ENCODE measurements at places on chromosomes 3 and 15. TPM values are rescaled to one million over a fixed set of nuclear protein-coding genes. Genes with fewer than 3 reads are reported as not detected.
A peak's percentile ranks its signal among the peaks of the same experiment; 100 is the strongest.

Gene NKIRAS1
- 5.3 TPM for total RNA-seq

Gene RCCD1
- 21.5 TPM for total RNA-seq

Gene CD200R1
- 1.8 TPM for total RNA-seq

Gene RBSN
- total RNA-seq: 36.8 TPM

Gene THSD4
- total RNA-seq: 46.2 TPM

Gene CA12
- 141 TPM for total RNA-seq

Gene UPK1B
- not detected for total RNA-seq

Gene ALG1L2
- total RNA-seq: 2.5 TPM

Gene HTR3E
- total RNA-seq: 0.16 TPM

Gene IL16
- 6.2 TPM for total RNA-seq

Gene CD96
- total RNA-seq: 4.1 TPM

Gene ECT2
- 14.9 TPM for total RNA-seq

Gene PLSCR1
- 264 TPM for total RNA-seq

Gene TRH
- total RNA-seq: not detected

Gene RETNLB
- 51.3 TPM for total RNA-seq

DNA sequence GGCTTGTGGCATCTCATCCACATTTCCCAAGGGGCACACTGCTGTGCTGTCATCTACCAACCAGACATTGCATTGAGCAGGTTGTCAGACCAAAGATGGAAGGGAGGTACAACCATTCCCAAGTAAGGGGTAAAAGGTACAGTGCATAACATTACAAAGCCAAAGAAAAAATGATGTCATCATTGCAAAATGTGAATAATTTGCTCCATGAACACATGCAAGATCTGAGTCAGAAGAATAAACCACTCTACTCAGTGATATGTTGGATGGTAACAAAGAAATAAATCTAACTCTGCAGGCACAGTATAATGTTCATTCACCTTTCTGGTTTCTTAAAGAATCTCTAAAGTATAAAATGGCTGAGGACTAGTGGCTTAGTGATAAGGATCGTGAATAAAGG lies 202.7 kb downstream of the MAGI1 start:
- DNase-seq: no peak

GRCh38 chr3:54549607-54550220 lies 378.1 kb downstream of the LRTM1 start:
- DNase-seq: no peak

GRCh38 chr3:44509393-44509921 lies 32.0 kb upstream of the ZNF445 start:
- DNase-seq: no peak

- DNase-seq: no peak
Observed at GRCh38 chr3:60890226-60890625, 361.0 kb downstream of the FHIT start.

DNA sequence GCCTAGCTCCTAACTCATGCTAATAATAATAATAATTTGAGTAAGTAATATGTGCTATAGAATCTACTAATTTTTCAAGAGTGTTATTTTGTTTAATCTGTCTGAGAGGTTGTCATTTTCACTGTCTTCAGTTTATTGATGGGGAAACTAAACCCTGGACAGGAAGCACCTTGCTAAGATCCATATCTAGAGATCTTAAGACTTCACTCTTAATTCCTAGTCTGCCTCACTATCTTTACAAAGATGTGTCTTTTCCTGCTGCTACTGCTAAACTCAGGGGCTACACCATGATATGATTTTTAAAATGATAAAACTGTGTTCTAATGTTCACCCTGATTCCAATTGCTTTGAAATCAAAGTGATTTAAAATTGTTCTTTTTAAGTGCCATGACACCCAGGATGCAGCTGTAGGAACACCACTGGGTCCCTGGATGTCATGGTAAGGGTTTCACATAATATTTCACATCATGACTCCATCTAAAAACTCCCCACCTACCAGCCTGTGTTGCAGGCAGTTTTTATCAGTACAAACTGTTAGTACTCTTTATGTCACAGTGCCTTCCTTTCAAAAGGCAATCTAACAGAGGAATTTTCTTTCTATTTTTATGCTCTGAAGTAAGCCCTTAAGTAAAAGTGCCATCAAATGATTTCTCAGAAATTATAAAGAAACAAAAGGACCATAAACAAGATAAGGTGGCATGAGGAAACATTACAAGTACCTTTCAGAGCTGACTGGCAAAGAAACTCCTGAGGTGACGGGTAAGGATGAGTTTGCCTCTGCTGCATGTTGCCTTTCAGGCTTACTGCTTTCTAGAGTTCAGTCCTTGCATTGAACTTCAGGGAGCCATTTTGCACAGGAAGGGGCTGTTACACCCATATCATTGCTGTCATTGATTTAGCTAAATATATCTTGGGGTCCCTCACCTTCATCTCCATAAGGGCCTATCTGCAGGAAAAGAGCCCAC lies 160.1 kb upstream of the SATB1 start:
- DNase-seq: no peak

DNA sequence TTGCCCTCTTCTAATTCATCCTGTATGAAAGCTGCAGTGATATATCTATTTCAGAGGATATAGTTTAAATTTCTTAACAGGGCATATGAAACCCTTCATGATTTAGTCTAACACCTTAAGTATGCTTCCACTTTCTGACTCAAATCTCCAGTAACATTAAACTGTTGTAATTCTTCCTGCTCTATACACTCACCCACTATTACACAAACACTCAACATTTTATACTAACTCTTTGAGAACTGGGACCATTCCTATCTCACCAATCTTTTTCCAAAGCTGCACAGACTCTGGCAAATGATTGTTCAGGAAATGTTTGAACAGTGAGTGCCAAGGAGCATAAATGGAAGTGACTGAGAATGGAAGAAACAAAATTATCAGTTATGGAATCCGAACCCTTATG lies 560.4 kb upstream of the DPPA4 start:
- no peak for DNase-seq

GRCh38 chr3:156397534-156397933 lies 157.4 kb downstream of the SSR3 start:
- DNase-seq: no peak

GRCh38 chr3:188058569-188059184 lies 95.3 kb upstream of the LPP start:
- no peak for DNase-seq

DNA sequence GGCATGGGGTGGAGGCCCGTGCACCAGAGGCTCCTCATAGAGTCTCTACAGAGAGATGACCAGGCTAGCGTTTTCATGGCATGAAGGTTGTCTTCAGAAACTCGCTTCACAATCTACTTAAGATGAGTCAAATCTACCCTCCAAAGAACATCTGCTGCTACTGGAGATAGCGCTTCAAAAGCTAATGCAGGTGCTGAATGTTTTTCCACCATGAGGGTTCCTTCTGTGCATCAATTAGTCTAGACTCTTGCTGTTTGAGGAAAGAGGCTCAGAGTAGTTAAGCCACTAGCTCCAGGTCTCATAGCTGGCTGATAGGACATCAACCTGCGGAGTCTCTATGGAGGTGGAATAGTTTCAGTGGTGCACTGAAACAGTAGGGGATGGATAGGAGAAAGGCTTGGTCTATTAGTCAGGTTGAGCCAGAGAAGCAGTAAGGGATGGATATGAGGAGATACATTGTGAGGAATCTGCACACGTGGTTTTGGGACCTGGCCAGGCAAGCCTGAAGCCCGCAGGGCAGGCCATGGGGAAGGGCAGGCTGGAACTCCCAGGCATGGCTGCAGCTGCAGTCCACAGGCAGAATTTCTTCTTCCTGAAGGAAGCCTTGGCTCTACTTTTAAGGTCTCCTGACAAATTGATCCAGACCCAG lies 117.5 kb downstream of the APBA2 start:
- DNase-seq: no peak

DNA sequence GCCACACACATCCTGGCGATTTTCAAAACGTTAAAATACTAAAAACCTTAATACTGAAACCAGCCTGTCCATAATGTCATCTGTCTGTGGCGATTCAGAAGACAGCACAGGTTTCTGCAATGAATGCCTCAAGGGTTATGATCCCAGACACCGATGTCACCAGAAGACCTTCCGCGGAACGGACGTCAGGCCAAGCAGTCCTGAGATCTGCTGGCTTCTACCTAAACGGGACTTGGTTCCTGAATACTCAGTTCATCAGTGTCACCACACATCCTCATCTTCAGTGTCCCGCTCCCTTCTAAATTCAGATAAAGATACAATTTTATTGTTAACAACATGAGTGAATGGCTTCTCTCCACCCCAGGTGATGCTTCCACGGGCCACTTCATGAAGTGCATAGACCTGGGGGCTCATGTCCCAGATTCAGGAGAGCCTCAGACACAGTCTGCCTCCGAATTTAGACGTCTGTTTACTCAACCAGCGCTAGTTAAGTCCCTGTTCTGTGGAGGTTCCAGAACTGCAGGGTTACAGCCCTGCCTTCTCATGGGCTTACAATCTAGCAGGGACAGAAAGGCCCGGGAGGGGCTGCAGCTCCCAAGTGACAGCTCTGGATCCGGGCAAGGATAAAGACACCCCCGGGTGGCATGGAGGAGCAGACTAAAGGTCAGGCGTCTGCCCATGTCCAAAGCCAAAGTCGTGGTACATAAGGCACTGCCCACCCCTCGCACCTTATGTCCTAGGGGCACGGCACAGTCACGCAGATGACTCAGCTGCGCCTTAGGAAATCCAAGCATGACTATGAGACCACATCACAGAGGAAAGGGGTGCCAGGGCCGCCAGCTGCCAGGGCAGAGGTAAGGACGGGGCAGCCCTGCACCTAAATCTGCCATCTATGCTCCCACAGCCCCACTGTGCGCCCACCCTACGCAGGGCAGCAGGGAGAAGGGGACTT lies 75.9 kb downstream of the VGLL4 start:
- no peak for DNase-seq

GRCh38 chr15:100918690-100919480 lies at the start of gene LRRK1:
Gene LRRK1 (plus strand): TSS chr15:100919357. CDS start chr15:100924633, 5,276 bp downstream.
- DNase-seq: peak; percentile 72

GRCh38 chr3:57746156-57747010 lies 9.7 kb upstream of the SLMAP start:
- DNase-seq: no peak

- DNase-seq: no peak
Observed at GRCh38 chr3:170476291-170476690, 57.6 kb downstream of the CLDN11 start.

DNA sequence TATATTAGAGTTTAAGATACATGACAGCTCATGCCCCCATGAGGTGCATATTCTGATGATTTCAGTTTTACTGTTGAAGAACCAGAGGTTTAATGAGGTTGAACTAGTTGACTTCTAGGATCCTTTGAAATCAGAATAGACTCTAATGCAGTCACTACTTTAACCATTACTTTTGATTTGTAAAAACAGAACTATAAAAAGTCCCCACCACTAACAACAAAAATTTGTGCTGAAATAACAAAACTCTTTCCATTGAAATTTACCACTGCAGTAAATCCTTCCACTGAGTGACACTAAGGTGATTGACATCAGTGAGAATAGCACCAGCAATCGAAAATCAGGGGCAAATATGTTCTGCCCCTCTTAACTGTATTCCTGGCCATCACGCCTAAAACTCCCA lies 214.1 kb downstream of the SHQ1 start:
- DNase-seq: no peak

GRCh38 chr15:22229990-22230819 lies 149.9 kb downstream of the OR4M2 start:
- DNase-seq: no peak

GRCh38 chr3:43629741-43630140 lies 7.9 kb upstream of the ANO10 start:
- DNase-seq: no peak

- DNase-seq: no peak
Observed at GRCh38 chr3:195268576-195269309, 2.2 kb downstream of the XXYLT1 start.

DNA sequence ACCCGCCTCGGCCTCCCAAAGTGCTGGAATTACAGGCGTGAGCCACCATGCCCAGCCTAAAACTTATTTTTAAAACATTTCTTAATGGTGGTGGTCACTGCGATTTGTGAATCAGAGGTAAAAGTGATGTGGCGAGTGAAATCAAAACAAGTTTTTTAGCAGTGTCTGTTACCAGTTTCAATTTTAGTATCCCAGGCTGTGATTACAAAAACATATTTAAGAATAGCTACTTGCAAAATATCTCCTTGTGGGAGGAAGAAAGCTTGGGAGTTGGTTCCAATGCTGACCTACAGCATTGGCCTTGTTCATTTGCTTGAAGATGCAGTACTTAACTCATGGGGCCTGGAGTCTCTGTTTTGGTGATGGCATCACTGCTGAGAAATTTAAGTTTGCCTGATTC lies 4.5 kb downstream of the RAB7A start:
- no peak for DNase-seq

DNA sequence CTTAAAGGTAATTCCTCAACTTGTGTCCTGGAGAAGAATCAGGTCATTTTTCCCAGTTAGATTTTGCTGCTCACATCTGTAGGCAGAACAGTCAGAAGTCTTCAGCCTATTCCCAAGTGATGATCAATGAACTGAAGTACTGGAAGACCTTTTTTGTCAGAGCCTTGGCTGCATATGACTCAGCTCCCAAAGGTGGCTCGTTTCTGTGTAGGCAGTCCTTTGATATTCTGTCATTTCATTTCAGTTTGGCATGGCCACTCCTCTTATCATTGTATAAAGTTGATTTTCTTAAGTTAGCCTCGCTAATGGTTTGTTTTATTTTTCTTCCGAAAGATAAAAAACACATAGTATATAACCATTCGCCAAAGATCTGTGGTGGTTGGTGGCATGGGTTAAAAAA lies 90.7 kb downstream of the KLHL25 start:
- no peak for DNase-seq

GRCh38 chr3:89808680-89809197 lies 701.3 kb downstream of the EPHA3 start:
- DNase-seq: no peak

DNA sequence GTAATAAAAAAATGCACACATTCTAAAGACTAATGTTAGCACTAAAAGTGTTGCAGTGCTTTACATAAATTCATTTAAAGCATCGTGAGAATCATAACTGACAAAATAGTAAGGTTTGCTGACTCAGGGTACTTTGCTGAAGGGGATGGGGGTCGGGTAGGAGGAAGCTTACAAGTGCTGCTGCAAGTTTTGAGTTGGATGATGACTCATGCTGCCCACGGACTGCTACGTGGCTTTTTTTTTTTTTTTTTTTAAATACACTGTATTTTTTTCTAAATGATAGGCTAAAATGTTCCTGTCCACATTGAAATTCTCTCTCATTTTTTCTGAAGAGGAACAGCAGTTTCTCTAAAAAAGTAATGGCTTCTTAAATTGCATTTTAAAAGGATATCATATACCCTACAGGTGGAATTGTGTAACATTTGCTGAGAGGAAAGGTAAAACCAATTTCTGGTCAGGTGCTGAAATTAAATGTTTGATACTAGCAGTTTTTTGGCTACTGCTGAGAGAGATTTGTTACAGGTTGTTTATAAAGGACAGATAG lies 2.2 kb downstream of the MAPK6 start:
- no peak for DNase-seq

Measured in mucosa of descending colon (tissue), 3 donors.